ENCODE measurements at places on chromosomes 13 and 19.

GRCh38 chr13:109163037-109163379 lies 533.6 kb downstream of the MYO16 start:
- DNase-seq: no peak

- DNase-seq: no peak
Observed at GRCh38 chr13:66830940-66831716, 399.0 kb downstream of the PCDH9 start.

- DNase-seq: no peak
Observed at GRCh38 chr19:49430172-49430677, 5.0 kb downstream of the GFY start.

- no peak for DNase-seq
Observed at GRCh38 chr13:73299787-73300186, 241.0 kb downstream of the KLF5 start.

- DNase-seq: no peak
Observed at GRCh38 chr19:11453468-11454341, 18.3 kb downstream of the PRKCSH start.

DNA sequence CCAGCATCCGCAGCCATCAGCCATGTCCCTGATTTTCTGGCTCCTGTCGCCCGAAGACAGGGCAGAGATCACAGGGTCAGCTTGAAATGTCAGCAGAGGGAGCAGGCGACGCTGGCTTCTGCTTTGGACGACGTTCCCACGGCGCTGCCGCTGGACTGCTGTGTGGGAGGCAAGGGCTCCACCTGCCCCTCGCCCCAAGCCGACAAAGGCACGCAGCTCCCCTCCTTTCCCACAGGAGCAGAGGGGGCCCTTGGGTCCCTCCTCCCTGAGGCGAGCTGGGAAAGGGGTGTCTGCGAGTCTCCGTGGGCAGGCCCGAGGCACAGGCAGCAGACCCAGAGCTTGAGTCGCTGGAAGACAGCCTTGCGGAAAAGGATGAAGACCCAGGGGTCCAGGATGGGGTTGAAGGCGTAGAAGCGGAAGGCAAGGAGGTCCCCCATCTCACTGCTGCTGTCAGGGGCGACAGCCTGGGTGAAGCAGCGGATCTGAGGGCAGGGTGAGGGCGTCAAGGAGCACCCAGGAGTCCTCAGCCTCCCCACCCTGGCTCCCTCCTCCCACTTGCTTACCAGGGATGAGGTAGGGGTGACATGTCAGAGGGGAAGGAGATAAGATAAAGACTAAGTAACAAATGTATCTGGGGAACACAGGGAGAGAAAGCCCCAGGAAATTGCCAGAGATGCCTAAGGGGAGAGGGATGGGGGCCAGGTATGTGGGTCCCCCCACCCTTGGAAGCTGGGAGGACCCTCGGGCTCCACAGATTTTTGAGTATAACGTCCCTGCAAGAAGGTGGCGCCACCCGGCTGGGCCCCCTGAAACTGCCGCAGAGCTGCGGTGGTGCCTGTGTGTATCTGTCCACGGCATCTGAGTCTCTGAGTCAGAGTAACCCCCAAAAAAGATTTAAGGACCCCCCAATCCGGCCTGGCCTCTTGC lies 3.4 kb downstream of the PTGIR start:
- no peak for DNase-seq

GRCh38 chr13:90098577-90098976 lies 1248.9 kb upstream of the MIR17HG start:
- DNase-seq: no peak

DNA sequence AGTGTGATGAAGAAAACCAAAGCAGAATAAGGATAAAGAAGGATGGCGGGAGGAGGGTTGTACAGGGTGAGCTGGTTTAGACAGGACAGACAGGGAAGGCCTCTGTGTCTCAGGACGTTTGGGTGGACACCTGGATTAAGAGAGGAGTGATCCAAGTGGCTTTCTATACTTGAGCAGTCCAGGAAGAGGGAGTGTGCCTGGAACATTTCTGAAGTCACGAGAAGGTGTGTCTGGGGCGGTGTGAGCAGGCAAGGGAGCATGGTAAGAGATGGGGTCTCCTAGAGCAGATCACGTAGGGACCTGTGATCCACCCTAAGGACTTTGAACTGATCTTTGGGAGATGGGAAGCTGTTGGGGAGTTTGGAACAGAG lies 15.4 kb upstream of the STK24 start:
- no peak for DNase-seq

Data from AG08395 (cell line).